Hair follicular keratinocyte (primary cell): ENCODE measurements at places on chromosomes 5 and 9. TPM values are rescaled to one million over a fixed set of nuclear protein-coding genes. Genes with fewer than 3 reads are reported as not detected.

ANKRD18B gene
- 1.8 and 1.9 TPM in 2 replicates for total RNA-seq

PAEP gene
- total RNA-seq = not detected in 2 replicates

OSTF1 gene
- 42.8 and 54.4 TPM in 2 replicates for total RNA-seq

CDH6 gene
- total RNA-seq = not detected in 2 replicates

SLC34A3 gene
- total RNA-seq = not detected in 2 replicates

RGS7BP gene
- total RNA-seq = not detected in 2 replicates

BTNL8 gene
- total RNA-seq = not detected in 2 replicates

AQP7 gene
- total RNA-seq = not detected in 2 replicates

CREBRF gene
- total RNA-seq = 0.65 and 3.5 TPM in 2 replicates
